Jurkat, Clone E6-1 (cell line): ENCODE measurements at places on chromosomes 7 and 10.
A peak's percentile ranks its signal among the peaks of the same experiment; 100 is the strongest.

- DNase-seq: no peak
Observed at GRCh38 chr7:104536956-104537355, 208.6 kb downstream of the LHFPL3 start.

DNA sequence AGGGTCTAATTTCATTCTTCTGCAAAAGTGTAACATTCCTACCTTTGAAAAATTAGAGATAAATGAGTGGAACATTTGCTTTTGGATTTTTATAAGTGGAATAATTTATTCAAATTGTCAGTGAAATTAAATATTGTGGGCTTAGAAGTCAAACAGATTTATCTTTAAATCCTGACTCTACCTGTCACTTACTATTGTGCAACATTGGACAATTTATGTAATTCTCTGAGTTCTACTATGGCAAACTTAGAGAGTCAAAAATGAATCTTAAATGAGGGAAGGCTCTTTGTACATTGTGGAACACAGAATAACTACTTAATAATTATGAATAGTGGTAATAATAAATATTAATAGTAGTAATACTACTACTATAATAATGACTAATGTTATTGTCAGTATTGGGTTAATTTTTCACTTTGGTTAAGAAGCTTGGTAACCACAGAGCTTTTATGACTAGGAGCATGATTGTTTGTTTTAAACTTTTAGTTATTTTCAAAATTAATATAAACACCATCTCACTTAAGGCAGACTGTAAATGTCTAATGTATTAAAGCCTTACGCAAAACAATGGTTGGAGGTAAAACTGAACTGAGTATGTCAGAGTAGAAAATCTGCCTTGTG is 70.0 kb downstream of the PRKG1 start:
- no peak for DNase-seq

DNA sequence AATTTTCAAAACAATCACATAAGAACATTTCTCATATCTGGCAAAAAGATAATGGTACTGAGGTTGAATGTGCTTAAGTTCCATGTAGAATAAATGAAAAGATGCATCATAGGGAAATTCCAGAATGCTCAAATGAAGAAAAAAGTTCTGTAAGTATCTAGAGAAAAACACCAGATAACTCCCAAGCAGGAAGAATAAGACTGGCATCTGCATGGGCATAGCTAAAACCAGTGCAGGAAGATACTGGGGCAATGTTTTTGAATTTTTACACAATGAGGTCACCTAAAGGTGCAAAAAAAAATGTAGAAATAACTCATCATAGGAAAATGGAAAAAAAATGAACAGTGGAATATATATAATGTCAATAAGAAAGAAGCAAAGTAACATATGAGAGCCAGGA is 275.2 kb downstream of the BAMBI start:
- DNase-seq: no peak

- no peak for DNase-seq
Observed at GRCh38 chr7:151687523-151688235, 168.0 kb upstream of the RHEB start.

- no peak for DNase-seq
Observed at GRCh38 chr10:95756809-95757684, 1.1 kb downstream of the ENTPD1 start.

- peak; percentile 39 for DNase-seq
Observed at GRCh38 chr7:33054261-33054964, 8.2 kb downstream of the NT5C3A start.

- DNase-seq: no peak
Observed at GRCh38 chr10:34584164-34584563, 230.9 kb downstream of the PARD3 start.

GRCh38 chr7:26880852-26881251 is 16.5 kb upstream of the SKAP2 start:
- no peak for DNase-seq

DNA sequence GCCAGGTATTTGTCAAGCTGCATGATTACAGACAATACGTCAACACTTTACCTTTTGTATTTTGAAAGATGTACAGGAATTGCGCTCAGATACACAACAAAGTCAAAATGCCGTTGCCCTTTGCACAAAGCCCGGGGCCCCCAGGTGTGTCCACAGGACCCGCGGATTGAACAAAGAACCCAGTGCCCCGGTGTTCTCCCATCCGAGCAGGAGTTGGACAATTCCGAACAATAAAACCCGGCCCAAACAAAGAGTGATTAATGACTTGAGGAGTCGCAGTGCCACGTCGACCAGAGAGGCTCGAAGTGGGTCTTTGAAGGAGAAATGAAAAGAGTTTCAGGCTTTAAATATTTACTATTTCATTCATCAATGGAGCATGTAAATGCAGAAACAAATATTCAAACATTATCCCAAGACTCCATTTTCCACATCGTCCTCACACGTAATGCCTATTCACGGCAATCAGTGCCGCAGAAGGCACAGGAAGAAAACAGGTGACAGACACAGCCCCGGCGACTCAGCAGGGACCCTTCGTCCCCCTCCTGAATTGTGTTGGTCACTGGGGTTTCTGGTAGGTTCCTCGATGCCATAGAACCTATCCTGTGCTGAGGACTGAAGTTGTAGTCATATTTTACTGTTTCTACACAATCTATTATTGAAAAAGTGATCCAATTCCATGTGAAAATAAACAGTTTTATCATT is 70.9 kb upstream of the MGMT start:
- no peak for DNase-seq

DNA sequence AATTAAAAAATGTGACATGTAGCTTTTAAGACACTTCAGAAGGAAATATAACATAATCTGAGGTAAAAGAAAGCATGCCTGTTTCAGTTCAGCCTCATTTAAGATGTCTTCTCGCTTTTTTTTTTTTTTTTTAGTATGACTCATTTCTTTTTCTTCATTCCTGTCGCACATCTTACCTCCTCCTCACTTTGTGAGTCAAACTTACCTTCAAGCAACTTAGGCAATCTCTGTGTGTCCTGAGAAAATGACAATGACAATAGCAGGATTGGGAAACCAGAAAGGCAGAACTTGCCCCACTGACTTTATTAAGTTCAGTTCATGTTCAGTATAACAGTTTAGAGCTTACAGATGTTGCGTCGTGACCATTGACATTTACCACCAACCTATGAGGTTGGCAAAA is 7.7 kb downstream of the PTN start:
- no peak for DNase-seq

DNA sequence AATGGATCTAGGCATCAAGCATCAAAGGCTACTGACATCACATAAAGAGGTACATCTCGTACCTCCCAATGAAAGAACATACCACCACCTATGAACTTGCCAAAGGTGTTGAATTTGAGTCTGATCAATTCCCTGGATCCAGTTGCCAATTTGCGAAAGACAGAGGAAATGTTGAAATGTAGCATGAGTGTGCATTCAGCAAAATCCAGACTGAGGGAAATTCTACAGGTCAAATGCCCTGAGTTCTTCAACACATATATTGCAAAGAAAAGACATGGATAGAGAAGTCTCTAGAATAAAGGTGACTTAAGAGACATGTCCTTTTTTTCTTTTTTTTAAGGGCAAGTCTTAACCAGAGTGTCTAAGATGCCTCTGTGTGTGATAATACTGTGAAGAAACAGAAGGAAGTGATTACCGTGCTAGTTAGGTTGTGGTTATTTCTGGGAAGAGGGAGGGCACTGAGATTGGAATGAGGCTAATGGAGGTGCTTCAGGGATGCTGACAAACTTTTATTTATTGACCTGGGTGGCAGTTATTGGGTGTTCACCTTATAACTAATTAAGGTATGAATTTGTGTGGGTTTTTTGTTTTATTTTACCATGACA is 128.7 kb downstream of the SAMD9 start:
- DNase-seq: no peak

DNA sequence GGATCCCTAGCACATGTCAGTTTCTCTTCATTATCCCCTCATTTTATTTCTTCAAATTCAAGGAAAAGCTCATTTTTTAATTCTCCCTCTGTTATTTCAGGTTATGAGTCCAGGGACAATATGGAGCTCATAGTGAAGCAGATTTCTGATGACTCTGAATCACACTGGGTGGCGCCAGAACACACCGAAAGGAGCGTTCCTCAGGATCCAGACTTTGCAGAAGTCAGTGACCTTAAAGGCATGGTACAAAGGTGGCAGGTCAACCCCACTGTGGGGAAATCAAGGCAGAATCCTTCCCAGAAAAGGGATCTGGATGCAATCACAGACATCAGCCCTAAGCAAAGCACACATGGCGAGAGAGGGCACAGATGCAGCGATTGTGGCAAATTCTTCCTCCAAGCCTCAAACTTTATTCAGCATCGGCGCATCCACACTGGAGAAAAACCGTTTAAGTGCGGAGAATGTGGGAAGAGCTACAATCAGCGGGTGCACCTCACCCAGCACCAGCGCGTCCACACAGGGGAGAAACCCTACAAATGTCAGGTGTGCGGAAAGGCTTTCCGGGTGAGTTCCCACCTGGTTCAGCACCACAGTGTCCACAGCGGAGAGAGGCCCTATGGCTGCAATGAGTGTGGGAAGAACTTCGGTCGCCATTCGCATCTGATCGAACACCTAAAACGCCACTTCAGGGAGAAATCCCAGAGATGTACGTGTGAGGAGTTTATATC is 21.4 kb downstream of the ZKSCAN5 start:
- no peak for DNase-seq

DNA sequence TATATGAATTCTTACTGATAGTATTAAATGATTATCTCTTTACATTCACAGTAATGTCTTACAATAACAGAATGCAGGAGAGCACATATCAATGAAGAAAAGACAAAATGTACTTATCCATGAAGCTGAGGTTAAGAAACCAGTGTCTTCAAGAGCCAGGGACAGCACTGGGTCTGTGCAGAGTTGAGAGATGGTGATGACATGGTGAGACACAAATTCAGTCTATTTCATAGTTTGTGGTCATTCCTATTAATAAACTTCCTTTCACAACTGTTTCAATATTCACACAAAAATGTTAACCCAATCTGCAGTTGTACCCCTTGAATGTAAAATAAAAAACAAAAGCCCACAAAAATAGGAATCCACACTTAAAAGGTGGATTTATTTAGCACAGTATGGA is 5.3 kb upstream of the MAGI2 start:
- DNase-seq: no peak

- DNase-seq: peak; percentile 46
Observed at GRCh38 chr10:61904733-61905725, 3.5 kb downstream of the ARID5B start.

DNA sequence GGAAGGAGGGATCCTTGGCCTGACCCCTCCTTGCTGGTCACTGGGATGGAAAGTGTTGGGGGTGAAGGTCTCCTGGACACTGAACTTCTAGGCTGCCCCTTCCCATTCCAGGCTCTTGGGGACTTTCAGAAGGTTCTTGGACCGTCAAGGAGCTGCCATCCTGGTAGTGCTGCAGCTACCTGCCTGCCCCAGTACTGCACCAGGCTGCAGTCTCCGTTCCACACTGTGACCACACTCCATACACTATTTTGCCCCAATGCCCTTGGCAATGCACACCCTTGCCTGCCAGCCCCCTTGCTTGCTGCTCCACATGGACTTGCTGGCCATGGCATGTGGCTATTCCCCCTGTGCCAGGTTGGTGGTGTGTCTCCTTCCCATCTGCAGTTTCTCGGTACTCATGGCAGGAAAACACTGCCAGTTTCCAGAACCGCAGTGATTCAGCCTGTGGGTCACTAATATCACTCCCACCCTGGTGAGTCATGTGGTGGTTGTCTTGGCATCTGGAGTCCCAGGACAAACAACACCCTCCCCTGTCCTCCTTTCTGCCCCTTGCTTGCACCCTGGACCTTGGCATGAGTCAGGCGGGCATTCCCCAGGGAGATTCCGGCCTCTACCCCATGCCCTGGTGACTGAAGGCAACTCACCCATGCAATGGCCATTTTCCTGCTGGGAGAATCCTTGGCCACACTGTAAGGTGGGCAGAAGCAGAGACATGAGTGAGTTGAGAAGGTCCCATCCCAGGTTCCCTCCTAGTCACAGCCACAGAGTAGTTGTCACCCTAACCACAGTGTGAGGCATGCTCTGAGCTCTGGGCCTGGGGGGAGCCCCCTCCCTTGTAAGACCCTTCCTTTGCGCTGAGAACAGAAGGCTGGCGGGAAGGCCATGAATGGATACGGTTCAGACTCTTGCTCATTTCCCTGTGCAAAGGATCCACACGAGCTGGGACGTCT is 32.8 kb downstream of the GOLGA7B start:
- no peak for DNase-seq

GRCh38 chr7:155231941-155232340 is 65.7 kb upstream of the INSIG1 start:
- DNase-seq: no peak

DNA sequence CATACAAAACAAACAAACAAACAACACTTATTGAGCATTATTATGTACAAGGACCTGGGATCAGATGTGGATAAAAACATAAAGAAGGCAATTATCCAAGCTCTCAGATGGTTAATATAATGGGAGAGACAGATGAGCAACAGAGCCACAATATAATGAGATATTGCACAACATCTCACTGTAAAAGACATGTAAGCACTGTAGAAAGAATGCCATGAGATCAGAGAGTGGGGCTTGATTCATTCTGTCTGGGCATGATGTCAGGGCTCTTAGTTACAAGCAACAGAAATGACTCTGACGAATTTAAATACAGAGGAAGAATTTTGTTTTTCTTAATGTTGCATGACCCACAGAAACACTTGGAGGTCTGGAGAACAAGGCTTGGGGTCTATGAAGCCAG is 164.7 kb upstream of the PLXDC2 start:
- no peak for DNase-seq

- no peak for DNase-seq
Observed at GRCh38 chr7:116242178-116242577, 31.8 kb downstream of the TES start.

- DNase-seq: peak; percentile 38
Observed at GRCh38 chr10:48658243-48658974, 26.3 kb upstream of the WDFY4 start.

DNA sequence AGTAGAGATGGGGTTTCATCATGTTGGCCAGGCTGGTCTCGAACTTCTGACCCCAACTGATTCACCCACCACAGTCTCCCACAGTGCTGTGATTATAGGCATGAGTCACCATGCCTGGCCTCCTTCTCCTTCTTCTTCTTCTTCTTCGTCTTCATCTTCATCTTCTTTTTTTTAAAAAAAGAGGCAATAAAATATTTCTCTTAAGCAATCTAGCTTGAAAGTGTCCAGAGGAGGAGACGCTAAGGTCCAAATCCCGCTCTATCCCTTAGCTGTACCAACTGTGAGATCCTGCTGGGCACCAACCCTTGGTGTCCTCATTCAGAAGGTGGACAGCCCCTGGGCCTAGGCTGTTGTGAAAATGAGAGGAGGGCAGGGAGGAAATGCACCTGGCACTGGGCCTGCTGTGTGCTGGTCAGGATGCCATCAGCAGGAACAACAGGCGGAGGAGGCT is 13.9 kb upstream of the PSAP start:
- no peak for DNase-seq
